ENCODE measurements at places on chromosomes 6 and 20. TPM values are rescaled to one million over a fixed set of nuclear protein-coding genes. Genes with fewer than 3 reads are reported as not detected.

CFAP206 gene
- total RNA-seq: not detected

MUC22 gene
- total RNA-seq: 0.08 TPM

ADAM33 gene
- total RNA-seq: 3.3 TPM

MEA1 gene
- 20.3 TPM for total RNA-seq

BMP7 gene
- total RNA-seq: not detected

SCP2D1 gene
- total RNA-seq: not detected

GSTA3 gene
- total RNA-seq: not detected

GRCh38 chr6:156845454-156846155 lies 68.4 kb downstream of the ARID1B start:
- DNase-seq: no peak

GRCh38 chr6:69792292-69792691 lies 4.5 kb downstream of the LMBRD1 start:
- no peak for DNase-seq

DNA sequence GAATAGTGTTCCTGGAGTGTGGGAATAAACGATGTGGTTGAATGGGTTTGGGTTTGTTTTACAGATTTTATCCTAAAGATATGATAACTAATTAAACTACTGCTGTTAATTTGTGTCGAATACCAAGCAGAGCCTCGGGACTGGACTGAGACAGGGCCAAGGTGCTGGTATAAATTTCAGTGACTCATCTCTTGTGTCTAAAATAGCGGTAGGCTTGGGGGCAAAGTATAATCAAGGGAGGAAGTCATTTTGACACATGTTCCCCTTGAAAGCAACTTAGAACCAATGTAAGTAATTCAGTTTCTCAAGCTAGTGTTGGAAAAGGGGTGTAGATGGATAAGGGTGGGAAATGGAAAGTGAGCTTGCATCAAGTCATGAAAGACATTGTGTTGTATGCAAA lies 108.4 kb downstream of the PLCB4 start:
- DNase-seq: no peak

GRCh38 chr6:148293181-148293995 lies 49.2 kb upstream of the SASH1 start:
- DNase-seq: no peak

DNA sequence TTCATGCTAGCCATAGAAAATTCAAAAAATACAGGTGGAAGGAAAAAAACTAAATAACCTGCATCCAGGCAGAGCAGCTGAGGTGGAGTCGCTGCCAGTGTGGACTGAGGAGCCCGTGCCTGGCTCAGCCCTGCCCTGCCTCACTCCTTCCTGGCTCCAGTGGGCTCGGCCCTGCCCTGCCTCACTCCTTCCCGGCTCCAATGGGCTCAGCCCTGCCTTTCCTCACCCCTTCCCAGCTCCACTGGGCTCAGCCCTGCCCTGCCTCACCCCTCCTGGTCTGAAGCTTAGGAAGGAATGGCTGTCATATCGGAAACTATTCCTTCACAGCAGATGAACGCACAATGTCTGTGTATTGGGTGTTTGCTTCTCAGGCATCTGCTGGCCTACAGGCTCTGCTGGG lies 142.1 kb downstream of the SMOC2 start:
- no peak for DNase-seq

GRCh38 chr6:101876431-101876830 lies 482.9 kb downstream of the GRIK2 start:
- no peak for DNase-seq

DNA sequence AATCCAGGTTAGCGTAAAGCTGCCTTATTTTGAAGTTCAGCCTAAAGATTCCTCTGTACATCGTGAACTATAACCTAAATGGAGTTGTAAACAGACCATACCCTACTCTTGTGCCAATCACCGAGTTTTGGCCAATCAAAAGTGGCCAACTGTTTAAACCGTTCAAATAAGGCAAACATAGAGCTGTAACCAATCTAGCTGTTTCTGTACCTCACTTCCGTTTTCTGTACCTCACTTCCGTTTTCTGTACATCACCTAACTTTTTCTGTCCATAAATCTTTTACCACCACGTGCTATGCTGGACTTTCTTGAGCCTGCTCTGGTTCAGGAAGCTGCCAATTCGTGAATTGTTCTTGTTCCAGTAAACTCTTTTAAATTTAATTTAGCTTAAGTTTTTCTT lies 39.7 kb downstream of the LBP start:
- no peak for DNase-seq

- DNase-seq: no peak
Measured at GRCh38 chr6:63517221-63517620, 55.1 kb upstream of the LOC128125822 start.
